ENCODE measurements at places on chromosomes 6 and 20.

DNA sequence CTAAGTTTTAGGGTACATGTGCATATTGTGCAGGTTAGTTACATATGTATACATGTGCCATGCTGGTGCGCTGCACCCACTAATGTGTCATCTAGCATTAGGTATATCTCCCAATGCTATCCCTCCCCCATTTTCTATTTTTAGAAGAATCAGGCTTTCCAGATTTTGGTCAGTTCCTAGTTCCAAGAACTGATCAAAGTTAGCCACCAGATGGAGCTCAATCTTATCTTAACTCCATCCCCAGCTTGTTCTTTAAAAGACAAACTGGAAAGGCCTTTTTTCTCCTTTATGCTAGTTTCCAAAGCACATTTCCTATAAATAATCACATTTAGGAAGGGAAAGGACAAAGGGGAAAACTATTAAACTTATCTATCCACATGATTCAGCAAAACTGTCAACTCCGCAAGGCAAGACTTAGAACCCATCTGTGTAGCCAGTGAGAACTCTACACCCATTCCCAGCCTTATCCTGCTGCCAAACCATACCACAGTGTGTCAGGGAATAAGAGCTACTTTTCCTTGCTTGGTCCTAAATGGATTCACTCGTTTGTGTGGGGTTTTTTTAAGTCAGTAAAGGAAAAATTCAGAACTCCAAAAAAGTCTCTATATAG lies 22.8 kb upstream of the KHDC1 start:
- DNase-seq = no peak

DNA sequence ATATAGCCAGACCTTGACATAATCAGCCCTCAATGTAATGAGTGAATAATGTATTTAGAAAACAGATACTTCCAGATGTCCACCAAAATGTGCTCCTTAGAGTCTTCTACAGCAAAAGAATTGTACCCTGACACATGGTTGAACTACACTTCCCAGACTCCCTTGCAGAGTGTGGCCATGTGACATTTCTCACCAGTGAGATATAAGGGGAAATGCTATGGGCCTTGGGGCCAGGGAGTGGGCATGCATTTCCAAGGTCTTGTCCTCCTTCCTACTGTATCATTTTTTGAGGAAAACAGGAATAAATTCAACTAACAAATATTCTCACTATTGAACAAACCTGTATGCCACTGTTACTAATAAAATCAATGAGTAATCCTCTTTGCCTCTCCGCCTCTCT lies 211.4 kb upstream of the SMLR1 start:
- DNase-seq = no peak

DNA sequence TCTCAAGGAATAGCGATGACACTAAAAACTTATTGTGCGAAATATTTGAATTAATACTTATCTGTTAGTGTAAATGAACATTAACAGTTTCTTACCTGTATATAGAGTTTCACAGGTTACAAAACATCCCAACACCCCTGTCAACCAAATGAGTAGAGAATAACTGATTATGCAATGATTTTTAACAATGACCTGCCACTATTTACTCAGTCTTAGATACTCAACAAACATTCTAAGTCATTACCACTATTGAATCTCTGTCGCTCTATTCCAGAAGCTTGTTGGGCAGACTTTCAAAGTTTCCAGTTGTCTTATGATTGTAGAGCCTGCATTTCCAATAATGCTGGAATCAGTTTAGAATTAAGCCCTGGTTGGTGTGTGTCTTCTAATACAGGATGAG lies 85.5 kb downstream of the RNF182 start:
- DNase-seq = no peak

DNA sequence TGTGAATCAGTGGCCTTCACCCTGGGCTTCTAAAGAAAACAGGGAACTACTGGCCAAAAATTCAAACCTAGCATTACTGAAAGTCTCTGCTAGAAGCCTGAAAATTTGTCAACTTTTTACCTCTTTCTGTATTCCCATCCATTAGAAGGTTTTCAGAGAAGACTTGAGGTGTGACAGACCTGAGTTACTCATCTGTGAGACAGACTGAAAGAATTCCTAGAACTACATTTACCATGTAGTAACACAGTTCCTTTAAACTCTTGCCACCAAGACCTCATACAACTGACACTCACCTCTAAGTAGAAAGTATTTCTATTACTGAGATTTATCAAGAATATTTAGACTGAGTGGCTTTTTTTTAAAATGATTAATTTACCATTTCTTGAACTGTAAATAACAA lies 4.5 kb downstream of the DPM1 start:
- no peak for DNase-seq
